Activated CD4-positive, alpha-beta T cell treated with anti-CD3 and anti-CD28 coated beads for 1 hour (primary cell): ENCODE measurements at places on chromosomes 4 and X.

GRCh38 chr4:76872556-76872955 lies 25.4 kb downstream of the SOWAHB start:
- DNase-seq, result no peak

DNA sequence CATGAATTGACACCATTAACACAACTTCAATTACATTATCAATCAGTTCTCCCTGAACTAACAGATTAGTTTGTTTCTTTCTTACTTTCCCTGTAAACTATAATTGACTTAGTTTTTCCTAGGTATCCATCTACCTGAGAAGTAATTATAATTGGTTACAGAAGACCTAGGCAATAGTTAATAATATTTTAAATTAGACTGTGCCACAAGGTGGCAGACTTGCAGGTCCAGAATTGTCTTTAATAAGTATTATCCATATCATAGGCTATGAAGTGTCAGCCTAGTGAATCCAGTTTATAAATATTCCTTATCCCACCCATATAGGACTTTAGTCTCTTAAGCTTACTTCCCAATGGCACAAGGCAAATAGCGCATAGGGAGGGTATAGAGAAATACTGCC lies 48.9 kb upstream of the FAM47B start:
- no peak for DNase-seq

GRCh38 chr4:189081826-189082225 lies 858.8 kb upstream of the FRG1 start:
- DNase-seq, result no peak

- DNase-seq, result peak; percentile 63
Measured at GRCh38 chr4:40301603-40302002, 33.5 kb upstream of the CHRNA9 start.

DNA sequence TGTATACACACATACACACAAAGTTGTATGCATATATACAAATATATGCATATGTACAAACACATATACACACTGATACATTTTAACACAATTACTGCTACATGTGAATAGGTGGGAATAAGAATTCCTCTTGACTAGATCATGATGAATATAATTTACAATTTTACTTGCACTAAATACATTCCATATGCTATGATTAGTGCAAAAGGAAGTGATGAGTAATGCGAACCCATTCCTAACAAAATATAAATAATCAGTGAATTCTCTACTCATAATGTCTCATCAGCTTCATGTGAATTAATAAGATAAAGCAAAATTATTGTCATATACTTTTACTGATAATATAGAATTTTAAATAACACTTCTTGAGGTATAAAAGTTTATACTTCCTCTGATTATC lies 1077.3 kb upstream of the PCDH10 start:
- DNase-seq, result no peak

- no peak for DNase-seq
Measured at GRCh38 chr4:18568600-18568999, 547.0 kb upstream of the LCORL start.

DNA sequence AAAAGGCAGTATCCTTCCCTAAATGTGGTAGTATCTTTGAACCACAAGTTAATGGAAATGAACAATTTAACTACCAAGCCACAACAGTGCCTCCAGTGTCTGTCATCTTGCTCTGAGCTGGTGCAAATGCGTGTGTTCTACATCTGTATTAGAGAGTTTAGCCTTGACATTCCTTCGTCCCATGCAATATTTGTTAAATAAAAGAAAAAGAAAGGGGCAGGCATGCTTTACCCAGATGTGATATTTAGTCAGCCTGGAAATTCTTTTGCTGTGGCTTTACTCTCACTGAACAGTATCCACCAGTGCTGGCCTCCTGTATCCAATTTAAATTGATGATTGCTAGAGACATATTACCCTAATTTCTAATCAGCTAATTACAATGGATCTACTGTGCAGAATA lies 310.5 kb downstream of the CFAP299 start:
- no peak for DNase-seq

GRCh38 chr4:141411936-141412335 lies 191.2 kb downstream of the ZNF330 start:
- no peak for DNase-seq

DNA sequence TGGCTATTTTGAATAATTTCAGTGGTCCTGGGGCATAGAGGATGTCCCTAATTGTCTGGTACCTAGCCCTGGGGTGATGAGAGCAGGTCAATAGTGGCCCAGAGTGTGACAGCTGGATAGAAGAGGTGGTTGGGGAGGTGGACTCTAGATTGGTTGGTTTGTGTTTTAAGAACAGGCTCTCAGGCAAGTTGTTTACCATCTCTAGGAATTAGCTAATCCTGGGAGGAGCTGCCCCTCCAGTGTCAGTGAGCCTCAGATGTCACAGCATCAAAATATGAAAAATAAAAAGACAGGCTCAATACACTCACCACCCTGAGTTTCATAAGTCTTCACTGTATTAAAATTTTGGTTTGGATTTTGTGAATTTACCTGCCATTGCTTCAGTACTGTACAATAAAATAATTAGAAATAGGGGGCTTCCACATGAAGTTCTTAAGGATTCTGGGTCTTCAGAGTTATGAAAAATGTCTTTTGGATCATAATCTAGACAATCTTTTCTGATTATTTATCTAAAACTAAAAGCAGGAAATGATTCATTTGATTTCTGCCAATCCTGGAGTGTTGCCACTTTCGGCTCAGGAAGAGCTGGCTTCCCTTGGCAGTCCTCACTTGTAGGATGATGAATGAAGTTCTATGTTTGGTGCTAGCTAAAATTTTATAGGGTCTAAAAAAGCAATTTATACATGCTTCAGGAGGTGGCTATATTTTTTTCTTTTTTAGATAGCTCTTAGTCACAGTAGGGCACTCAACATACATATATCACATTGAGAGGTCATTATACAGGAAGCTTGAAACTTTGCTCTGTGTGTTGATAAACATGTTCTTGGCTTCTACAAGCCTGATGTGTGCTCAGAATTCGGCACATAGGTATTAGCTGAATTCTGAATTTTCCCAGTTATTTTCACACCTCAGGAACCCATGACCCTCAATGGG lies 395.1 kb downstream of the RAB28 start:
- no peak for DNase-seq

DNA sequence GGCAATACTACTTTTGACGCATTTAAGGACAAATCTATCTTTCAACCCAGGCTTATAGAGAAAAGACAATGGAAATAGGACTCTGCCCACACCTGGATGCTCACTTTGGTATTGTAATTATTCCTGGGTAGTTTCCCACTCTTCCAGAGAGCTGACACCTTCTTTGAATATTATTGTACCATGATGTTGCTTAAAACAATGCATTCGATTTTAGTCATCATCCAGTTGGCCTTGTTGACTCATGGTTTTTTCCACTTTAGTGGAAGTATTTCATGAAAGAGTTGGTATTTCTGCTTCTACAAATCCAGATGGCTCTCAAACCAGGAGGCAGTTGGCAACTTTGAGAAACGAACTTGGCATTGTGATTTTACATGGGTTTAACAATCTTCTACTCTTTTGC lies 124.2 kb downstream of the ENOX2 start:
- DNase-seq, result no peak

- DNase-seq, result no peak
Measured at GRCh38 chr4:152166567-152166966, 369.3 kb downstream of the FBXW7 start.

DNA sequence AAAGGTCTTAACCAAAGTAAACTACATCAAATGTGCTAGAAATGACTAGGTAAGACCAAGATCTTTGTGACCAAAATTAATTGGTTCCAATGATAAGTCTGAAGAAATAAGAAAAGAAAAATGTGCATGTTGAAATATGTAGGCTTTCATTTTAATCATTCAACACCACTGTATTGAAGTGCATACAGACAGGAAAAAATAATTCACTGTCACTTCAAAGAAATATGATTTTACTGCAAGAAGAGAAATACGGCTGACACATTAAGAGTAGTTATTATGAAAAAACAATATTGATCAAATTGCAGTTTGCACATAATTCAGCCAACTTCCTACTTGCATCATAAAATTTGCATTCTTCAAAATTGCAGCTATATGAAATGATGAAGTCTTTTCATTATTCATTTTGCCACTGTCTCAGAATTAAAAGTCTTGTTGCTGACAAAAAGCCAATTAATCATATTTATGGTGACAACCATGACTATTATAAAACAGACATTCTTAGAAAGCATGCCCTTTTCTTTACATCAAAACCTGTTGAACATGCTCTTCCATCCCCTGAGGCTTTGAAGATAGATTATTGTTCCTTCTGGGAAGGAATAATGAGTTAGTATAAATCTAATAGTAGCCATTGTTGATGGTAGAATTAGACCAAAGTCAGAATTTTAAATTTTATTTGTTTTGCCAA lies 405.9 kb upstream of the MAD2L1 start:
- DNase-seq, result no peak

- no peak for DNase-seq
Measured at GRCh38 chrX:13469963-13470684, 99.3 kb upstream of the EGFL6 start.

DNA sequence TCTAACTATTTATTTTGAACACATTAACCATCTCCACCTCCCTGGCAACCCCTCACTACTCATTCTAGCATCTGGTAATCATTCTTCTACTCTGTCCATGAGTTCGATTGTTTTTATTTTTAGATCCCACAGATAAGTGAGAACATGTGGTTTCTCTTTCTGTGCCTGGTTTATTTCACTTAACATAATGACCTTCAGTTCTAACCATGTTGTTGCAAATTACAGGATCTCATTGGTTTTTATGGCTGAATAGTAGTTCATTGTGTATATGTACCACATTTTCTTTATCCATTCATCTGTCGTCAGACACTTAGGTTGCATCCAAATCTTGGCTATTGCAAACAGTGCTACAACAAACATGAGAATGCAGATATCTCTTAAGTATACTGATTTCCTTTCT lies 33.4 kb upstream of the FAM47B start:
- no peak for DNase-seq

DNA sequence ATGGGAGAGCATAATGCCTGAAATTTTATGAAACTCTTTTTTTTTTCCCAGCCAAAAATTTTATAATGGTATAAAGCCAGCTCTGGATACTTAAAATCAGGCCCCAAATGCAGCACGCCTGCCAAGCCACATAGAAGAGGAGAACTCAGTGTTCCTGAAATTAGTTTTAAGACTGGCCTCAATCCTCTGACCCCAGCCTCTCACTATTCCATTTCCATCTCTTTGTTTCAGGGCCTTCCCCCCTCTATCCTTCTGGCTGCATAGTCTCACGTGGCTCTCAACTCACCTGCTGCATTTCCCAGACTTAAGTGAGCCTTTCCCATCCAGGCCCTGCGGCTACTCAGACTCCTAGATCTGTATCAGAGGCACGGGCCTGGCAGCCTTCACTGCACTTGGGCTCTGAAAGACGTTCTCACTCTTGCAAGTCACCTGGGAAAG lies 5.2 kb upstream of the CBR4 start:
- no peak for DNase-seq

DNA sequence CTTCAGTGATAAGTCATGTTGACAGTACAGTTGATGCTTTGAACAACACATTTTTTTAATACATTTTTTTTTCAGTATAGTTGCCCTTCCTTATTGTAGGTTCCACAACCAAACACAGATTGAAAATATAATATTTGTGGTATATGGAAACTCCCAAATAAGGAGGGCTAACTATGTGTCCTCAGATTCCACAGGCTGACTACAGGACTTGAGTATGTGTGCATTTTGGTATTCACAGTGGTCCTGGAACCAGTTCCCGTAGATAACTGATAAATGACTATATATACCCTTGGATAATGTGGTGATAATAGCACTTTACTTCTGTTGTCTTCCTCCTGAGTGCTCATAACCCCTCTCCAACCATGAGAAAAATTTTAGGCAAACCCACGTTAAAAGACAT lies 111.6 kb upstream of the NUDT6 start:
- no peak for DNase-seq

DNA sequence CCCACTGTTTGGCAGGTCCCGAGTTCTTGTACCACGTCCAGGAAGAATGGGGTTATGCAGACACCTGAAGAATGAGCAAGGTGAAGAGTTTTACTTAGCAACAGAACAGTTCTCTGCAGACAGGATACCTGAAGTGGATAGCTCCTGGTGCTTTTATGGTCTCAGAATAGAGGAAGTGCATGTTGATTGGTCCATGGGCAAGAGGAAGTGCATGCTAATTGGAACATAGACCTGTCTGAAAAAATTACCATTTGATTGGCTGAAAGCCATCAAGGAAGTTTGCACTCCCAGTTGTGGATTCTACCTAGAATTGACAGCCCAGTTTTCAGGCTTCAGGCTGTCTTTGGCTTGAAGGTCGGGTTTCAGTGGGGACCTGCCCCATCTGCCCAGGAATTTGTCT lies 887.5 kb downstream of the FAT4 start:
- DNase-seq, result no peak

- DNase-seq, result no peak
Measured at GRCh38 chrX:150869450-150869849, 29.0 kb downstream of the CD99L2 start.
